ENCODE measurements at places on chromosomes 6 and 20. TPM values are rescaled to one million over a fixed set of nuclear protein-coding genes. Genes with fewer than 3 reads are reported as not detected.

KIFC1 gene
- polyA plus RNA-seq = 46.6 TPM

- no peak for DNase-seq
Measured at GRCh38 chr20:62820208-62820961, 3.5 kb downstream of the COL9A3 start.

GRCh38 chr6:170094686-170095272, 196.1 kb downstream of the DLL1 start:
- DNase-seq = no peak

- DNase-seq = no peak
Measured at GRCh38 chr20:41900201-41900691, 282.1 kb upstream of the CHD6 start.

DNA sequence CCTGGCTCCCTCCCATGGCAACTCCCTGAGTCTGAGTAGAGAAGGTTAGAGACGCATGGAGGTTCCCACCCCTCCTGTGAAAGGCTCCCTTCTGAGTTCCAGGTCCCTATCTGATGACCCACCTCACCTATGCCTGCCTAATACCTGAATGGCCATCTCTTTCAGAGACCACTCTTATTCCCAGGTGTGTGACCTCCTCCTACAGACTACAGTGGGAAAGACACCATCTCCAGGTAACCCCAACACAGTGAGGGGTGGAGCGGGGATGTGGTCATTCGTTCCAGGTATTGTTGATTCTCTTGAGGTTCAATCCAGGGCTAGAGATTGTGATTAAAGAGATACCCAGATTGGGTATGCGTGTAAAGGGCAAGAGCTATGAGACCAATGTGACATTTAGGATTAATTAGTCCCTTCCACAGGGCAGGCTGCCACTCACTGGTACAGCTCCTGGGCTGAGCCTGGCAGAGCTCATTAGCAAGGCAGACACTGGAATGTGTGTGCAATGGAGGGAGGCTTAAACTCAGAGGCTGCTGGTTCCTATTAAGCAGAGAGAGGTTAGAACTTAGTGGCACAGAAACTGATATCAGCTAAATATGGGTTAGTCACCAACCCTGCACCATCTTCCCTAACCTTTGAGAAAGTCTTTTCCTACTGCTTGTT, 46.5 kb upstream of the IER3 start:
- DNase-seq = no peak

All from H1 (cell line).